Activated CD4-positive, alpha-beta T cell treated with anti-CD3 and anti-CD28 coated beads, Interleukin-2, Interleukin-6, amounts not matched to agents 100 ng/mL and 50 ng/mL, durations not matched to agents 16 hours and 8 hours (primary cell): ENCODE measurements at places on chromosomes 6 and 20.
A peak's percentile ranks its signal among the peaks of the same experiment; 100 is the strongest.

GRCh38 chr6:23601811-23602345 is 524.1 kb upstream of the NRSN1 start:
- no peak for DNase-seq

- no peak for DNase-seq
Observed at GRCh38 chr20:63885264-63886053, 9.5 kb upstream of the DNAJC5 start.

DNA sequence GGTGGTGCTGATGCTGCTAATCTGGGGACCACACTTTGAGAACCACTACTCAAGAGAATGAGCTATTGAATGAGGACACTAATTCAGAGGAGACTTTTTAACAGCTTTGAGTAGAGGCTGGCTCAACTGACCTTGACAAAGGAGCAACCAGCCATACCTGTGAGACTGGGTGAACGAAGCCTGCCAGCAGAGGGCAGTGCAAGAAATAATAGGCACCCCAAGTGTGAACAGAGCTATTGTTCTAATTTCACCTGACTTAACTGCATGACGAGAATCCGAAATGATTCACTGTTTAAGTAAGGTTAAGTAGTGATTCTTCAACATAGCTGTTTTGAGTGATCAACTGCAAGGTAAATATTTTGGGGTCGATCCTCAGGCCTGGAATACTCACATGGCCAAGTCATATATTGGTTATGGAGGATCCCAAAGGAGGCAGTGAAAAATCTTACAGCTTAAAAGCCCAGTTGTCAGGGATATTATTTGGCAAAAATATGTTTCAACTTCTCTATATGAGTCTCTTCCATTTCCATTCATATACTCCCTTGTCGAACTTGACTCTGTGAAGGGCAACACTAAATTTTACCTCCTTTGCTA is 550.5 kb upstream of the MARCKS start:
- DNase-seq = peak; percentile 49

GRCh38 chr20:60976913-60977312 is 275.1 kb upstream of the CDH4 start:
- no peak for DNase-seq

DNA sequence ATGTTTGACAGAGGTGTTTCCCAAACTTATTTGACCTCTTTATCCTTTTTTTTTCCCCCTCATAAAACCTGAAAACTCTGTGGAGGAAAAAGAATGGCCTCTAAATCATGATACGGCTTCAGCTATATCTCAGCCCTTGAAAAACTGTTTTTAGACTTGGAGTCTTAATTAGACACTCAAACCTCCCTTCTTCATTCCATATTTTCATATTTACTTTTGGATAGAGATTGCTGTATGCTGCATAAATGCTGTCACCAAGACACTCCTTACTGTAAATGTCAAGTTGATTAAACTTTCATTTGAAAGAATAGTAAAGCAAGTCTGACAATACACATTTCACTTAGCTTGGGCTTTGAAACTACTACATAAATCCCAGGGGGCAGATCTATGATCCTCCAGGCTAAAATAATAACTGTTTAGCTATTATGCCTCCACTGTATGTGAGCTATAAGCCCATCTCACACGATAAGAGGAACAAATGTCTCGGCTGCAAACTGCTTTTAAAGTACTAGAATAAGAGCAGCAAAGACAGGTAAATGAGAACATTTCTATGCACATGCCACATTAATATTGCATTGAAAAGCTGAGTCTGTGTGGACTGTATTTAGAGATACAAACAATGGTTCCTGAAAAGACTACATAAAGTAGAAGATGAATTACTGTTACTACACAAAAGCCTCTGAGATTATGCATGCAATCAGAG is 141.3 kb upstream of the HMGN3 start:
- no peak for DNase-seq

DNA sequence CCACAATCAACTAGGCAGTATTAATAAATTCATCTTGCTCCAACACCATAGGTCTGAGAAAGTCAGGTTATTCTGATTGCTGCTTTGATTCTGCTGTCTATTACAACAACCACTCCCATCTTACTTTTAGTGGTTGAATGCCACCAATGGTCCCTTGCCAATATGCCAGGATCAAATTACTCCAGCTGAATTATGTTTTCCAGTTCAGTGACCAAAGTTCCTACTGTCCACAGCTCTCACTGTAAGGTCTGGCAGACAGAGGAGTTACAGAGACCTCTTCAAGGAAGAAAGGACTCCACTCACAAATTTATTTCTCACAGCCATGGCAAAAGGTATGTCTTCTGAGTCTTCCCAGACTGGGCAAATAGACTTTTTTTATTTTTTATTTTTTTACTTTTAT is 557.0 kb downstream of the HAO1 start:
- DNase-seq = no peak
